ENCODE measurements at places on chromosomes 1 and 21.
A peak's percentile ranks its signal among the peaks of the same experiment; 100 is the strongest.

DNA sequence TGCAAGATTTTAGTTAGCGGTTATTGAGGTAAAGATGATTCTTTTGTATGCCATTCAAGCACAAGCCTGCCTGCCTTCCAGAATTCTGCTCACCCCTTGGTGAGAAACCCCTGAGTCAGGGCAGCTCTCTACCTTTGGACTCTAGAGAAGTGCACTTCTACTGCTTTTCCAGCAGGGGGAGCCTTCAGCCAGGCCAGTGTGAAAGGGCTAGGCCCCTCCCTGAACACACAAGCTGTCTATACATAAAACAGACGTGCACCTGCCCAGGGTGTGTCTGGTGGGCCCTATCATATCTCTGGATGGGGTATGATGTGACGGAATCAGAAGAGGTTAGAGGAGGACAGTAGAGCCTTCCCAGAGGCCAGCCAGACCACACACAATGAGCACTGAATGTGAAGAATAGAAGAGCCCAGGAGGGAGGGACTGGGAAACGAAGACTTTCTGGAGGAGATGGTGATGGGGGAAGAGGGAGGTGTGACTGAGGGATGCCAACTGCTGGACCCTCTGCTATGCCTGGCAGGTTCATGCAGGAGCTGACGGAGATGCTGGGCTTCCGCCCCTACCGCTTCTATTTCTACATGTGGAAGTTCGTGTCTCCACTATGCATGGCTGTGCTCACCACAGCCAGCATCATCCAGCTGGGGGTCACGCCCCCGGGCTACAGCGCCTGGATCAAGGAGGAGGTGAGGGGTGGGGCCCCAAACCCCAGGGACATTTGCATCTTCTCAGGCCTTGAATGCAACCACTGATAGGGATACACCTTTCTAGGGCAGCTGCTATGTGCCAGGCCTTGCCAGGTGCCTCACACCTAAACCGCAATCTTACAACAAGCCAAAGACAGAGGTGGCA is 13.0 kb upstream of the KCNC4 start:
- peak; percentile 70 for DNase-seq

GRCh38 chr1:161071886-161072371 is 2.2 kb upstream of the ARHGAP30 start:
- peak; percentile 68 for DNase-seq

DNA sequence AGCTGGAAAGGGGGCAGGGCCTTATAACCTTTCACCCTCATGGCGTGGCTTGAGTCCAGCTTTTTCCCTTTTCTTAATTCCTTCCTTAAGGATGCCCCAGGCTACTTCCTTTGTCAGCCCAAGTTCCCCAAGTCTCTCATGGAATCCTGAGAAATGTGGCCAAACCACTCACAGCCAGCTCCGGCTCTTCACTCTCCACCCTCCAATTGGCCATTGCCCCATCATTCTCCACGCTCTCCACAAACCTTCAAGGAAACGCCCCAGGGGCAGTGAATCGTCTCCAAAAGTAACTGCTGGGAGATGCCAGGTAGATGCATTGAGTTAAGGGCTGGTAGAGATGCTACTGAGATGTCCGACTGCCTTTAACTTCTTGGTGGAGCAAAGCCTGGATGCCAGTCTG is 113.5 kb upstream of the CD34 start:
- no peak for DNase-seq

- DNase-seq, result peak; percentile 65
Observed at GRCh38 chr1:205748403-205749233, 1.4 kb downstream of the NUCKS1 start.

DNA sequence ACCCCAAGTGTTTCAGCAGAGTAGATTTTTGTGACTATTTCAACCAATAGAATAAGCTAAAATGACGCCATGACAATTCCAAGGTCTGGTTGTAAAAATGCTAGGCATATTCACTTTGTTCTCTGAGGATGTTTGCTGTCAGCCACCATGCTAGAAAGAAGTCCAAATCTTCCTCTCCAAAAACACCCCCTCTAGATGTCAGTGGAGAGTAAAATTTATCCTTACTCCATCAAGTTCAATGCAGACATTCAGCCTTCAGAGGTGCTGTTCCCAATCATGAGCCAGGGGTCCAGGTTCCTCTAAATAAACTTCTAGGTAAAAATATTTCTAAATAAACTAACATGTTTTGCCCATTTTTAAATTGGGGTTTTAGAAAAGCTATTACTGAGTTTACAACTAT is 395.4 kb upstream of the ADAMTS5 start:
- no peak for DNase-seq

DNA sequence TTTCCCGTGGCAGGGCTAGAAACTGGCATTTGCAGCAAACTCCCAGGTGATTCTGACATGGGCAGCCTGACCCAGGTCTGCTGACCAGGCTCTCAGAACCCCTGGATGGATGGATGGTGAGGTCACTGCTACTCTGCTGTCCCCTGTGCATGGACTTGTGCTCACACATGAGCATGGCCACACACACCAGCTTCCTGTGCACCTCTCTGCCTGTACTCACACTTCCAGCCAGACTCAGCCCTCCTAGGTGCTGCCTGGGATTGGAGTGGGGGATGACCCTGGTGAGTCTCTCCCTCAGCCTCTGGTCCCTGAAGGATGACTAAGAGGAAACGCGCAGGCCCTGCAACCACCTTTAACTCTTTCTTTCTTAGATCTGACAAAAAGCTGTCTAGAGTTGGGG is 361.1 kb downstream of the HHAT start:
- DNase-seq, result no peak

GRCh38 chr1:64111787-64112186 is 91.6 kb upstream of the UBE2U start:
- DNase-seq, result no peak

DNA sequence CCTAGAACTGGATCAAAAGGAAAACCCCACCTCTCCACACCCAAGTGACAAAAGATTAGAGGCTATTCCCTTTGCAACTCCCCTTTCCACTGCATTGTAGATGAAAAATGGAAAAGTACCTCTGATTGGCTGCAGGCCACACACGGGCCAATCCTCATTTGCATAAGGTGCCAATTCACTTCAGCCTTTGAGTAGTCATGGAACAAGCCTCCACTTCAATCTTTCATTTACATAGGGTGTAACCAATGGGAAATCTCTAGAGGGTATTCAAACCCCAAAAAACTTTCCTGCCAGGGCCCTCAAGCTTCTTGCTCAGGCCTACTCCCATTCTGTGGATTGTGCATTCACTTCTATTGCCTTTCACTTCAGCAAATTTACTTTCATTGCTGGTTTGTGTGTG is 122.3 kb upstream of the KCND3 start:
- no peak for DNase-seq

GRCh38 chr1:204830747-204831146 is 39.9 kb upstream of the NFASC start:
- no peak for DNase-seq

DNA sequence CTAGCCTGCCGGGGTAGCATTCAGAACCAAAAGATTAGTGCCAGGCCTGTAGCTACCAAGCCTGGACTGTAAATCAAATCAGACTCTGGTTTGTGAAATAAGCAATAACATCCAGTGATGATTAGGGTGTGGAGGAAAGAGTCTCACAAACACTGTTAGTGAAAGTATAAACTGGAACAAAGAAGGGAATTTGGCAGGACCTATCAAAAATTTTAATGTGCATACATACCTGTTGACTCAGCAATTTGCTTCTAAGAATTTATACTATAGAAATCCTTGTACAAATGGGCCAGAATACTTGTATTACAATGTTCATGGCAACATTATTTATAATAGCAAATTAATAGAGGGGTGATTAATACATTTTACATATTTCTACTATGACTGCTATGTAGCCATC is 109.8 kb upstream of the WARS2 start:
- DNase-seq, result no peak

GRCh38 chr1:25146451-25146855 is 85.8 kb downstream of the SYF2 start:
- no peak for DNase-seq

DNA sequence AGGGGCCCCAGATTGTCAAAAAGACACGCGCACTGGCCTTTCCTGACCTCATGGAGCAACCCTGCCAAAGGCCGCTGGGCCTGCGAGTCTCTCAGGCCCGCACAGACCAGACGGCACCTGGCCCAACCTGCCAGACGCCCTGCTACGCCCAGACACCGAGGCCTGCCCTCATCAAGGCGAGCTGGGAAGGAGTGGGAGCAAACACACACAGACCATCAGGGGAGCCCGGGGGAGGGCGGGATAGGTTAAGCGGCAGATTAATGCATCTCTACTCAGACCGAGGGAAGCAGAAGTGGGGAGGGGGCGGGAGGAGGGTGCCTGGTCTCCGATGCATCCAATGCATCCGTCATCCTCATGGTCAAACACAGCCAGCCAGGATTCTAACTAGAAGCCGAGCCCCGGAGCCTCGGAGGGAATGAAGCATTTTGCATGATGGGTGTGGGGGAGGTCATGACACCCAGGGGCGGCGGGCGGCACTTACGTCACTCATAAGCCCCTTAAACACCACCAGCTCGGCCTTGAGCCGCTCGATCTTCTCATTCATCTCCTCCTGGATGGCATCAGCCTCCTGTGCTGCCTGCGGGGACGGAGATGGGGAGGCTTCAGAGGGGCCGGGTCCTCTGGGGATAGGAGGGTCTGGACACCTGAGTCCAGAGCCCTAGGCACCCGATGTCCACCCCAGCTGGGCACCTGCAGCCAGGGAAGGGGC is 17.0 kb upstream of the ALDH4A1 start:
- no peak for DNase-seq

GRCh38 chr1:58717979-58718378 is 18.1 kb upstream of the MYSM1 start:
- peak; percentile 57 for DNase-seq

- no peak for DNase-seq
Observed at GRCh38 chr1:19413999-19414398, 71.3 kb downstream of the CAPZB start.

GRCh38 chr1:182299728-182300616 is 91.6 kb downstream of the GLUL start:
- no peak for DNase-seq

DNA sequence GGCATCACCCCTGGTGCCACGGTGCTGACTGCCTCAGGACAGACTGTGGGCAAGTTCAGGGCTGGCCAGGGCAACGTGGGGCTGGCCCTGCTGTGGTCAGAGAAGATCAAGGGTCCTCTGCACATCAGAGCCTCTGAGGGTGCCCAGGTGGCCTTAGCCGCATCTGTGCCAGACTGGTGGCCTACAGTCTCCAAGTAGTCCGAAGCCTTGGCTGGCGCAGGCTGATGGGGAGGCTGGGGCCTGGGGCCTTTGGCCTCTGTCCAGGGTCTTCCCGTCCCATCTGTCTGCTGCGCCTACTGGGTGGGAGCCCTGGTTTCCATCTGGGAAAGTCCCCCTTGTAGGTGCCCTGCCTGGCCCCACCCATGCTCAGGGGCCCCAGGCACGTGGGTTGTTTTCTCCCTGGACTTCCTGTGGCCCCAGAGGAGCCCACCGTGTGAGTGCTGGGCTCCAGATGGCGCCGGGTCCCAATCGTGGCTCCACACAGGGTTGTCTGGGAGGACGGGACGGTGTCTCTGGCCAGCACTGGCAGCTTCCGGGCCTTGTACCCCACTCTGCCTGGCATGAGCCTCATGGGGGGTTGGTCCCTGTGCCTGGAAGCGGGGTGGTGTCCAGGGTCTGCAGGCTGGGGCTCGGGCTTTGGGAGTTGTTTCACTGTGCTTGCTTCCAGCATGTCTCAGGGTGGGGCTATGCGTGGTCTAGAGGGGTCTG is 9.9 kb downstream of the IBA57 start:
- no peak for DNase-seq

DNA sequence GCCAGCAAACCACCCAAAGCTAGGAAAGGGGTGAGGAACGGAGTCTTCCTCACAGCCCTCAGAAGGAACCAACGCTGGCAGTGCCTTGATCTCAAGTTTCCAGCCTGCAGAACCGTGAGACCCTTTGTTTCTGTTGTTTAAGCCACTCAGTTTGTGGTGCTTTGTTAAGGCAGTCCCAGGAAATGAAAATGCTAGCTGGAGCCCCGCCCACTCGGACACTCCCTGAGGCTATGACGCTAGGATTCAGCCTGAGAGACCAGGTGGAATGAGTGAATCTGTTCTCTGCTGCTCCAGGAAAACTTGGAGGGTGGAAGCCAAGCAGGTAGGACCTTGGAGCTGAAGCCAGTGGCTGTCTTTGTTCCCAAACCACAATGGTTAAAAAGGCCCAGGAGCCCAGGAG is 196.5 kb upstream of the POU3F1 start:
- DNase-seq, result no peak

- DNase-seq, result peak; percentile 72
Observed at GRCh38 chr21:43269440-43269839, 100.6 kb downstream of the CRYAA start.

GRCh38 chr1:36913016-36913415 is 121.3 kb downstream of the GRIK3 start:
- no peak for DNase-seq

DNA sequence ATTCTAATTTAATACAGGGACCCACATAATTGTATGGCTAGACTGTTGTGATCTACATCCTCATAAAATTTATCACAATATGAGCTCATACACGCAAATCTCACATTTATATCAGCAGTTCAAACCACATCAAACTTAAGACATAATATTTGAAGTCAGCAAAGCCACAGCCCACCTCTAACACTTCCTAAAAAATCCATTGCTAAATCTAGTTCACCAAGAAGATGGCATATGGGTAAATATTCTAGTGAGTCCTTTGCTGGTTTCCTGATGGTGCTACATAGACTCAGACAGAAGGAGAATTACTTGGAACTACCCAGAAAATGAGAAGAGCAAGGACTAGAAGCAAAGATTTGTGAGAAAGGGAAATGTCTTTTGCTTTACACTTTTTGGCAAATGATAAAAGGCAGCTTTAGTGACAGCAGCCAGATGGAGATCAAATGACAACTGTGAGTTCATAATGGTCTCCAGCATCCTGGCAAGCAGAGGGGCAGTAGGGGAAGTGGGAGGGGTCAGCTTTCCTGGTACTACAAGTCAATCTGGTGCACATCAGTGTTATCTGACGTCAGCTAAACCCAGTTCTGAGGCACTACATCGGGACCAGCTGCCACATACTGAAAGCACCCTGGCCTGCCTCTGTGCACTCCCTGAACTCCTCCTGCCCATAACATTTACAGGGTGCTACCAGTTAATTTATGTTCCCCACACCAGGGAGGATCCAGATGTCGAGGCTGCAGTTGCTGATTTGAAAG is 10.6 kb upstream of the GADD45A start:
- DNase-seq, result peak; percentile 55

DNA sequence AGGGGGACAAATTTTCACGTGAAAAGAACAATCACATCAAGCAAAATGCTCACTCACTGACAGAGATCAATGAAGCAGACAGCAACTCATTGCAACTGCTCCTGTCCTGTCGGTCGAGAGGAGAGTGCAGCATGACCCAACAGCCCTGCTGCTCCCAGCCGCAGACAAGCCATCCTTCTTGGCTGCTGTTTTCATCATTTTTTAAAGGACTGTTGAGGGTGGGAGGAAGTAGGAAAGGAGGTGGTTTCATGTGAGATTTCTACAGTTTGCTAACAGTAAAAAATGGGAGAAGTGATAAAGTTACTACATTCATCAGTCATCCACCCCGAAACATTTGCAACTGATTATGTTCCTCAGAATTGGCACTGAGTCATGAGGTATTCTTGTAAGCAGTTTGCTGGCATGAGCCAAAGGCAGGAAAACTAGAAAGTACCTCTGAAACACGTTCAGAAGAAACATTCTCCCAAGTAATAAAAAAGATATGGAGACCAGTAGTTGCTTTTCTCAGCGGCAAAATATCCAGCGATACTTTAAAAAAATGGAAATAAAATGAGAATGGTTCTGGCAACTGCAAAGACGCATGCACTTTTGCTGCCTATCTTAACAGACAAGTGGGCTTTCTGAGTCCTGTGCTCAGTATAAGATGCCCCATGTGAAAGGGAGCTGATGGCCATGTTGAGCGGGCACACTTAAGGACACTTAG is 72.0 kb upstream of the CLDN14 start:
- no peak for DNase-seq

GRCh38 chr1:7008975-7009740 is 223.9 kb downstream of the CAMTA1 start:
- no peak for DNase-seq
